Stimulated activated CD8-positive, alpha-beta memory T cell treated with anti-CD3 and anti-CD28 coated beads, Interleukin-2, amount 100 ng/mL, for 1 hour (primary cell): ENCODE measurements at places on chromosomes 3 and 15.

DNA sequence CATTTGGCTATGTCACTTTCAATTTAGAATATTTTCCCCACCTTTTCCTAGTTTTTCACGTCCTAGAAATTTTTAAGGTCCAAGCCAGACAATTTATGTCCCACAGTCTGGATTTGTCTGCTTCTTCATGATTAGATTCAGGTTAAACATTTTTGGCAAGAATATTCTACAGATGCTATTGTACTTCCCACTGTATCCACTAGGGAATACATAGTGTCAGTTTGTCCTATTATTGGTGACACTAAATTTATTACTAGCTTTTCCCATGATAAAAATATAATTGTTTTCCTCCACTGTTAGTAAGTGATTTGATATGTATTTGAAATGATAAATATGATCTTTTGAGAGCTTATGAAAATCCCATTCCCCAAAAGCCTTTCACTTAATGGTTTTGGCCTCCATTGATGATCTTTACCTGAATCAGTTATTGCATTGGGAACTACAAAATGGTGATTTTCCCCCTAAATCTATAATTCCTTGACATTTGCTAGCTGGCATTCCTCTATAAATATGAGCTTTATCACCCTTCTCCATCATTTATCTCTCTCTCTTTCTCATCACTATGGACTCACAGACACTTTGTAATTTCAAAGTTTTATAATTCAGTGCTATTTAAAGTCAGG is 8.3 kb downstream of the ARL14 start:
- no peak for DNase-seq

DNA sequence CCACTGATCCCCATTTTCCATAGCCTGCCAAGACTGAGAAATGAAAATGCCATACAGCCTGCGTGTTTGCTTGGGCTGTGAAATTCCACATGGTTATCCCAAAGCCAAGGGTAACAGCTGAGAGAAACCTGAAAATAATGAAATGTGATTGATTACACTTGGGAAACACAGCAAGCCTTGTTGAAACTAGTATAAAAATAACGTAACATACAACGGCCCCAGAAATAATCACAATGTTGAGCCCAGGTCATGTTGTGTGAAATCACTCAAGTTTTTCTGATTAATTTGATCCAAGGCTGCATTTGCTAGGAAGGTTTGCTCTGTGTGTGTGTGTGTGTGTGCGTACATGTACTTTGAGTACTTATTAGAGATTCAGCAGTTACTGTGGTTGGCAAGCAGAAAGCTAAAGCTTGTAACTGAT is 269.0 kb downstream of the OXSM start:
- no peak for DNase-seq

GRCh38 chr15:76347482-76348055 is 11.0 kb downstream of the ISL2 start:
- no peak for DNase-seq

DNA sequence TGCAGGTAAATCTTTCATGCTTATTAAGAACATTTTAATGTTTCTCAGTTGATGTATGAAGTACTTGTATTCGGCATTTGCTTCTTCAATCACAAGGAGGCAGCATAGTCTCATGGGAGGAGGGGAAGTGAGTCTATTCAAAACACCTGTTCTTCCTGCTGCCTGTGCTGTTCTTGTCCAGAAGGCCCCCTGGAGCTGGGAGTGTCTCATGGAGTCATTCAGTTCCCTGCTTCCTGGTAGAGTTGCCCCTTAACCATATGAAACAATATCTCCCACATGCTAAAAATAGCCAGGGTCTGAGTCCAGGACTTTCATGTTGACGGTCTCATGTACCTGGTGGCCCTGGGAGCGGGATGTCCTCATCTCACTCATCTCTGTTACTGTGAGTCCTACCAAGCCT is 15.5 kb upstream of the PPP1R2 start:
- no peak for DNase-seq

- no peak for DNase-seq
Measured at GRCh38 chr15:93190238-93190637, 101.2 kb upstream of the RGMA start.

GRCh38 chr15:58552505-58553364 is 120.9 kb downstream of the LIPC start:
- no peak for DNase-seq

DNA sequence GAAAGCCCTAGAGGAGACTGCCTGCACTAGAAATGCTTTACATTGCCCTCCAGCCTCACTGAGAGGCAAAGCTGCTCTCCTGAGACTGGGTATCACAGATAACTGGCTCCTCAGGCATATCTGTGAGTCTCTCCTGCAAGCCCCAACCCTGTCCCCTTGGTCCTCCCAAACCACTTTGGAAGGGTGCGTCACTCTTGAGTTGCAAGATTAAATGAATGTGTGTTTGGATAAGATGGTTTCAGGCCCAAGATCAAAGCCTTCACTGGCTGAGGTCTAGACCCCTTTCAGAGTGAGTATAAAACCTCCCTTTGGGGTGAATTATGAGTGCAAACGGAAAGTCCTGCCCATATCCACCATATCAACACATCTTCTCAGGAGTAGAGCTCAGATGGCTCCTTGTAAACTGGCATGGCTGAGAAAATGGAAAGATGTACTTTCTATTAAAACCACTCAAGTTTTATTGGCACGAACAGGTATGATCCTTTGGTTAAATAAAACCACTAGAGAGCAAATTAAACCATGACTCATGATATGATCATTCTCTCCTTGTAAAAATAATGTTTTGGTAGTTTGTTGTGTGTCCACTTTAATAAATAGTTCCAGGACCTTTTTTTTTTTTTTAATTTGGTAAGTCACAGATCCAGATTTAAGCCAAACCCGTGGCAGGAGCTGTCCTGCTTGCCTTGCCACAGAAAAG is 164.0 kb downstream of the CHST2 start:
- DNase-seq, result no peak
